Stimulated activated CD4-positive, alpha-beta T cell treated with anti-CD3 and anti-CD28 coated beads, TNF-alpha, amount 100 ng/mL, for 4 hours (primary cell): ENCODE measurements at places on chromosomes 7 and 10.

GRCh38 chr7:23700046-23700445 lies 10.0 kb upstream of the STK31 start:
- no peak for DNase-seq

- no peak for DNase-seq
These were observed 92.8 kb upstream of the PARD3 start for GRCh38 chr10:34907743-34908430.

DNA sequence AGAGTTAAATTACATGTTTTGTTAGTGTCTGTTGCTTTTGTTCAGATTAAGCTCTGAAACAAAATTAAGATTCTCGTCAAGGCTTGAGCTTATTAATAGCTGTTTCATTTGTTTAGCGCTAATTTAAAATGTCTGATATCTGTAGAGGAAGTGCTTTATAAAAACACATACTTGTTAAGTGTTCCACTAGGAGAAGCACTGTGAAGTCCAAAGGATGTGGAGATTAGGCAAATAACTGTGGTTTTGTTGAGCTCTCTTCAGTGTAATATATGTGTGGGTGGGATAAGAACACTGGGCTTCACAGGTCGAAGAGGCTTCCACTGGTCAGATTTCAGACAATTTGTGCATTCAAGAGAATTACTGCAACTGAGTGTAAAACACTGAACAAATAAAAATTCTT lies 242.0 kb downstream of the AUTS2 start:
- DNase-seq: no peak

GRCh38 chr10:17122052-17122451 lies 7.6 kb downstream of the CUBN start:
- DNase-seq: no peak

DNA sequence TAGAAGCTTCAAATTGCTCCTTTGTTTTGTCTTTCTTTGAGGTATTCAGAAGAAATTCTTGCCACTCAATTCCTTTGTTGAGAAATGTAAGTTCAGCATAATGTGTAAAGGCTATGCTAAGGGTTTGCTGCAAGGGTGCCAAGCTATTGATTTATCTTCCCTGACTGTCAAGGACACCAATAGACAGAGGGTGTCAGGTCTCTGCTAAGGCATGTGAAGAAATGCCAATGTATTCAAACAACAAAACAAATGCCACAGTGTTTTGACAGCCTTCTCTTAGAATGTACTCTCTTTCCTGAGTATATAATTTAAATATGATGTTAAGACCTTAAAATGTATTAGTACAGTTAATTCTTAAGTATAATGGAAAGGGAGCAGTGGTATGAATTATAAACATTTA lies 62.4 kb downstream of the LRGUK start:
- no peak for DNase-seq

DNA sequence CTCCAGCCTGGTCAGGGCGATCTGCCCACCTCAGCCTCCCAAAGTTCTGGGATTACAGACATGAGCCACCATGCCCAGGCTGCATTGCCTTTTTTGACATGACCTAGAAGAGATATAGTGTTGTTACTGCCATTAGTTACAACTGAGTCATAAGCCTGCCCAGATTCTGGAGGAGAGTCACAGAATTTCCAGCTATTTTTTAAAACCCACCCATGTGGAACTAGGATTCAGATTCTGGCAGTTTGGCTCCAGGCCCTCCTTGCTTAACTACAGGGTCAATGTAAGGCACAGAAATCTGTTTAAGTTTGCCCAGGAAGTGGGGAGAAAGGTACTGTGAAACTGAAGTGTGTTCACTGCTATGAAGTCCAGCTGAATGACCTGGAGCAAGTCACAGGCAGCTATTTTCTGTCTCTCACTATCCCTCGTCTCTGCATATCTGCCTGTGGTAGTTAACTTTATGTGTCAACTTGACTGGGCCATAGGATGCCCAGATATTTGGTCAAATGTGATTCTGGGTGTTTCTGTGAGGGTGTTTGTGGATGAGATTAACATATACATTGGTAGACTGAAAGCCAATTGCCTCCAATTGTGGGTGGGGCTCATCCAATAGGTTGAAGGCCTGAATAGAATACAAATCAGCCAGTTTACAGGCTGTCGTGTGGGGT lies 8.4 kb upstream of the MARVELD1 start:
- DNase-seq: no peak

- no peak for DNase-seq
These were observed 130.3 kb downstream of the PKD1L1 start for GRCh38 chr7:47817917-47818316.

DNA sequence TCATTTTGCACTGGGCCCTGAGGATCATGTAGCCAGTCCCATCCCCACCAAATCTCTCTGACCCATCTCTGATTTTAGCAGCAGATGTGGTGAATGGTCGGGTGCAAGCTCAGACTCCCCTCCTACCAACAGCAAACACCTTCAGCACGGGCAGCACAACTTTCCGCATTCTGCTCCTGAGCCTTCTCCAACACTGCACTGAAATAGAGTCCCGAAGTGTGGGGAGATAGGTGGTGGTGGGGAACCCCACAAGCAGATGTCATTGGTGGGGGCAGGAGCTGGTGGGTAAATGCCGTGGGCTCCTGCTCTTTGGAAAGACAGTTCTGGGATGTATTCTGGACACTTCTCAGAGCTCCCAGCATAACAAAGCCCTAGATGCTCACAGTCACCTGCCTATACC lies 9.6 kb upstream of the CTBP2 start:
- DNase-seq: no peak

DNA sequence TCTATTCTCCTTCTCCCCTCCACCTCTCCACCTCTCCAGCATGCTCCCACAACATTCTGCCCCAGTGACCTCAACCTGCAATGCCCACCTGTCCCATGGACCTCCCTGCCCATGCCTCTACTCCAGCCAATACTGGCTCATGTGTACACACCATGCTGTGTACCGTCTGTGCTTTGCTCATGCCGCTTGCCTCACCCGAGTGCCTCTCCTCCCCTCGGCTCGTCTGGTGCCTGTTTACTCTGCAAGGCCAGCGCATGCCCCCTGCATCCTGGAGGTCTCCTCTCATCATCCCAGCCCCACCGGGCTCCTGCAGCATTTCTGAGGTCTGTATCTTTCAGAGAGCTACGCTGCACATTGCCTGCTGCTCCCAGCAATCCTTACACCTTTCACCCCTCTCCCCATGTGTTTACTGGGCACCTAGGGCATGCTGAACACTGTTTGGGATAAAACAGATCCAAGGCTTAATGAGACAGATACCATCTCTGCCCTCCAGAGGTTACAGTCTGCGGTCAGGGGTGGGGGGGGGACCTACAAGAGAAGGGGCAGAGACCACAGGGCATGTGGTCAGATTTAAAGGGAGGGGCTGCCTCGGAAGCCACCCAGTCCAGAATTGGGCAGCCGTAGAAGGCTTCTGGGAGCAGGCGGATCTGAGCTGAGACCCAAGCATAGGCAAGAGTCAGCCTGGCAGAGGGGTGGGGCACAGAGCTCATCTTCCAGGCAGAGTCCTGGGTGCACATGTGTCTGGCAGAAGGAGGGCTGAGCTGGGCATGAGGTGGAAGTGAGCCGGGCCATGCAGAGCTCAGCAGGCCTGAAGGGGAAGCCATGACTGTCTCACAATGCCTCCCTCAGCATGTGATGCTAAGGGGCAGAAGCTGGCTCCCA lies 29.6 kb upstream of the PSAP start:
- DNase-seq: no peak

- DNase-seq: no peak
These were observed 79.1 kb downstream of the PRTFDC1 start for GRCh38 chr10:24873281-24873683.

DNA sequence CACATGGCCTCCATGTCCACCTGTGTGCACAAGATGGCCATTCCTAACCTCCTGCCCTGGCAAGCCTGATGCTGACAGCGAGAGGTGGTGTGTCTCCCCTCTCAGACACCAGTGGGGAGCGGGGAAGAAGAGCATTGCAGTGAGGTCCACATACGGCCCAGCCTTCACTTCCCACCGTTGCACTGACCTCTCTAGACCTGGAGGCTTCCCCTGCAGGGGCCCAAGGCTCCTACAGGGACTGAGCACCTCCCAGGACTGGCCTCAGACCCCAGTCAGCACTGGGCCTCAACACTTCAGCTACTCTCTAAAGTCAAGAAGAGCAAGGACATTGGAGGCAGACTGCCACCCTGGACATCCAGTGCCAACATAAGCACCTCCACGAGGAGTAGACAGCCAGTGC lies 15.9 kb downstream of the STK32C start:
- DNase-seq: no peak

GRCh38 chr7:83640731-83641537 lies 8.0 kb downstream of the SEMA3E start:
- DNase-seq: no peak

DNA sequence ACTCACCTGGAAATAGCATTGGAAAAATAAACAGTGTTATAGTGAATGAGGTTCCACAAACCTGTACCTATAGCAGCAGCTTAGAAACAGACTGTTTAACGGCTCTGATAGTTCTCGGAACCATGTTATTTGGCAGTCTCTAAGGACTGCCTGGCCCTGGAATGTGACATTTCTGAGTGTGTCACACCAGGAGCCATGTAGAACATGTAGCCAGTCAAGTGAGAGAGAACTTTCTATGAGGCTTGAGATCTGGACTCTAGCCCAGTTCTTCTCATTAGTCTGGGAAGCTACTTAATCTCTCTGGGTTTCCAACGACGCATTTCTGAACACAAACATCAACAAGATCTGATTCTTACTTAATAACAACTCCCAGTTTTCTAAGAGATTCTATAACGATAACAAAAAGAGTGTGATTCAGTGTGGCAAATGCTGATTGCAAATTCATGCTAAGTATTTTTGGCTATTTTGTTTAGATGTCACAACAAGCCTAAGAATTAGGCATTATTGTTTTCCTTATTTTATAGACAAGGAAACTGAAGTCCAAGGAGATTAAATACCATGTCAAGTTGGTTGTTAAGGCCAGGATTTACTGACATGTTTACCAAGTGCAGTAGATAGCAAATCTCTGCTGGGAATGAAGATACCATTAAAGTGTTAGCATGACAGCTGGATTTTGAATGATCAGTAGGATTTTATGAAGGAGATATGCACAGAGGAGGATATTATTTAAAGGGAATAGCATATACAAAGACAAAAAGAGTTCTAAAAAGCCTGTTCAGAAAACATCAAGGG lies 47.2 kb downstream of the APBB1IP start:
- no peak for DNase-seq

DNA sequence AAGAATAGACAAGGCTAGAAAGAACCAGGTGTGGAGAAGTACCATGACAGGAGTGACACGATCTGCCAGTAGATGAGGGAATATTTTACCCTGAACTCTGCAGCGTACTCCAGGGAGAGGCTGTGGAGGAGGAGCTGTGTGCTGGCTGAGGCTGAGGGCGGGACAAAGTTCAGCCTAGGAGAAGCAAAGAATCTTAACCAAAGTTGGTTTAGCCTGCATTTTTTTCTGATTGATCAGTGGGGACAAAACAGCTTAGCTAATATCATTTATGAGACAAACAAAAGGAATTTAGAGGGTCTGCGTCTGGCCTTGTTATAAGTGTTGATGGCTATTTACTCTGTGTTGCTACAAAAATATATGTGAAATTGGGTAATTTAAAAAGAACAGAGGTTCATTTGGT lies 5.2 kb upstream of the NPSR1 start:
- DNase-seq: no peak

- DNase-seq: no peak
These were observed 73.6 kb downstream of the EPC1 start for GRCh38 chr10:32273336-32273735.

DNA sequence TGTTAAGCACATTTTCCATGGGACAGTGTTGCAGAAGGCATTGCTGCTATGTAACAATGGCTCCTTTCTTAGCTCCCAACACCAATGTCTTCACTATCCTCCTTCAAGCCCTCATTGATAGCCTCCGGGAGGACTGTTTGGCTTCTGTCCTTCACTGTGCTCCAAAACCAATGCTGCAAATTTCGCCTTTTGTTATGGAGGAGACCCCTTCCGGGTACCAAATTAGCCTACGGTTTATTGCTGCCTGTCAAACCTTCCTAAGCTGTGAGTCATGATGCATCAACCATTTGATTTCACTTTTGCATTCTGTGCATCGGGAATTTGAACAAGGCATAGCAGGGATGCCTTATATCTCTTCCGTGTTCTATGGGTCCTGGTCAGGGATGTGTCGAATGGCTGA lies 432.9 kb downstream of the GATA3 start:
- DNase-seq: no peak

- DNase-seq: no peak
These were observed 42.2 kb upstream of the PFKP start for GRCh38 chr10:3025026-3025683.

- DNase-seq: no peak
These were observed 50.1 kb downstream of the NSUN6 start for GRCh38 chr10:18601321-18601720.

DNA sequence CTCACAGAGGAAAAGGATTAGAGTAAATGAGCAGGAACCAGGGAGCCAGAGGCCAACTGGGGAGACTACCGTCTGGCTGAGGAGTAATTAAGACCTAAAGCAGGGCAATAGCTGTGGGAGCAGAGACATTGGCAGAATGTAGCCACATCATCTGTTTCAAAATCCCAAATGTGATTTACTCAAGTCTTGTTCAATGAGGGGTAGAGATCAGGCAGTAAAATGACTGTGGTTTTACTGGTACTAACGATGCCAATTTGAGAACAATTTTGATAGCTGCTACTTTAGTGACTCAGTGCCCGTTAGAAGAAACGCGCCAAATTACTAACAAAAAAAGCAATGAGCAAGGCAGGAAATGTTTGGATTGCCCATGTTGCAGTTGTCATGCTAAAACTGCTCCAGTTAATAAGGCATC lies 12.7 kb upstream of the MIOS start:
- DNase-seq: no peak

GRCh38 chr7:142439739-142440138 lies 181.9 kb upstream of the PRSS58 start:
- DNase-seq: no peak

- no peak for DNase-seq
These were observed 25.6 kb upstream of the CACNA2D1 start for GRCh38 chr7:82469207-82469606.
